ENCODE measurements at places on chromosomes 11 and 22.

DNA sequence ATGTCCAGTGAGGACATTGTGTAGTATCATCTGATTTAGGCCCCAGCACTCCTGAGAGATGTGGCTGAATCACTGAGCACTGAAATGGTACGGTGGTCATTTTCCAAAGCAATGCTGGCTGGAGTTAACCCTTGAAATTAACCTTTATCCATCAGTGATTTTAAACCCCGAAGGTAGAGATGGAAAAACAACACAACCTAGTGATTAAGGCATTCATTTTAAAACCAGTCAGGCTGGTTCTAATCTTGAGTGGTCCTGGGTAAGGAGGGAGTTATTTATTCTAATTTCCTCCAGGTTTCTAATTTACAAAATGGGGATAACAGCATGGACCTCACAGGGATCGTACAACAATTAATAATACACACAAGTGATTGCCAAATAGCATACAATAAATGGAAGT is 6.6 kb upstream of the CSNK2A3 start:
- no peak for DNase-seq

DNA sequence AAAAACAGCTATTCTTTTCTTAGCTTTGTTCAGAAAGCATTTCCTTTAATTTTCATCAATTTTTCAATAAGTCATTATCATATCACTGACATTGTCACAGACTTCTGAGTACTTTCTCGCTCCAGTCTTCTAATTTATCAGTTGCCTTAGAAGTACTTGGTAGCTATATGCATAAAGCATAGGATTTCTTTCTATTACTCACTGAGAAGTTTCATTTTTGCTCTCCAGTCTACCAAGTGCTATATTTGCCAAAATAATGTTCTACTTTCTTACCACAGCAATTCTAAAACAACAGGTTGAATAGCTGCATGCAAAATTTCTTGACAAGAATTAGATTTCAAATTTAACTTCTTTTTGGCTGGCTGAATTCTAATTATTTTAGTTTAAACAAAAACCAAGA is 116.3 kb downstream of the STK33 start:
- no peak for DNase-seq

DNA sequence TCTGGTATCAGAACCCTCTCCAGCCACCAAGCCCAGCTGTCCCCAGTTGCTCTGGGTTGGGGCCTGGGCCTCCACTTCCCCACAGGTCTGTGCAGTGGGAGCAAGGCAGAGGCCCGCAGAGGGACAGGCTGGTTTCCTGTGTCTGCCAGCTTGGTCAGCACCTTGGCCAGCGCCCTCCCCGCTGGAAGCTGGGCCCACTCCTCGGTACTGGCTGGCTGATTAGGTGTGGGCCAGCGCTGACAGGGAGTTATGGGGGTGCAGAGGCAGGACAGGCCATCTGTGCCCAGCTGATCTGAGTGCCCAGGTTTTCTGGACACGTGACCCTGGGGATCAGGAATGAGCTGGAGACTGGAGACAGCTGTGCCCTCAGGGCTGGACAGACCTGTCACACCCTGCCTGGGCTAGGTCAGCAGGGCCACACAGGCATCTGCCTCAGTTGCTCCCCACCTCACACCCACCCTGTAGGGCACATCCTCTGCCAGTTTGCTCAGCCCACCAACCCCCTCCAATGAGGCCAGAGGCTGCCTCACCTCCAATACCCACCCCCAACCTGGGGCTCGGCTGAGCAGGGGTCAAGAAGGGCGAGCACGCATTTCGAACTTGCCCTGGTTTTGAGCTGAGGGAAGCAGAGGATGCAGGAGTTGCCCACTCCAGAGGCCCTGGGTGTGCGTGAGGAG is 175.3 kb downstream of the IGLL1 start:
- no peak for DNase-seq

DNA sequence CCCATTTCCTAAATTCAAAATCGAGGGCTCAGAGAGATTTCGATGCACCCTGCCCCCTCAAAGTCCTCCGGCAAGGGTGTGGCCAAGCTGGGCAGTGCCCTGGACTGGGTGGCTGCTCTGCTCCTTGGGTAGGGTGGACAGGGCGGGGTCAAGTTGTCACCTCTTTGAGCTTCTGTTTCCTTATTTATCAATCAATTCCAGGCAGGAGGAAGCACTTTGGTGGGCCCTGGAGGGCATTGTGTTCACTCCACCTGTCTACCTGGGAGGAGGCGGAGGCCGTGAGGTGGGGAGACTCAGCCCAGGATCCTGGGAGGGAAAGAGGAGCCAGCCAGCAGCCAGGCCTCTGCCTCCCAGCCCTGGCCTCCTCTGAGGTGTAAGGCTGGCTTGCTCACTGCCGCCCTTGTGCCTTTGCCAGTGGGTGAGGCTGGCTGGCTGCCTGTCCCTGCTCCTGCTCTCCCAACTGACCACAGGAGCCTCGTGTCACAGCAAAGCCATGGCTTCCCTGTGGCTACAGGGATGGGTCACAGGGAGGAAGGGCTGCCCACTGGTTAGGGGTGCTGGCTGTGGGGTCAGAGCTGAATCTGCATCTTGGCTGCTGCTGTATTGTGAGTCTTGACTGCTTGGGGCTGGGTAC is 25.5 kb upstream of the SHISAL1 start:
- DNase-seq = no peak

DNA sequence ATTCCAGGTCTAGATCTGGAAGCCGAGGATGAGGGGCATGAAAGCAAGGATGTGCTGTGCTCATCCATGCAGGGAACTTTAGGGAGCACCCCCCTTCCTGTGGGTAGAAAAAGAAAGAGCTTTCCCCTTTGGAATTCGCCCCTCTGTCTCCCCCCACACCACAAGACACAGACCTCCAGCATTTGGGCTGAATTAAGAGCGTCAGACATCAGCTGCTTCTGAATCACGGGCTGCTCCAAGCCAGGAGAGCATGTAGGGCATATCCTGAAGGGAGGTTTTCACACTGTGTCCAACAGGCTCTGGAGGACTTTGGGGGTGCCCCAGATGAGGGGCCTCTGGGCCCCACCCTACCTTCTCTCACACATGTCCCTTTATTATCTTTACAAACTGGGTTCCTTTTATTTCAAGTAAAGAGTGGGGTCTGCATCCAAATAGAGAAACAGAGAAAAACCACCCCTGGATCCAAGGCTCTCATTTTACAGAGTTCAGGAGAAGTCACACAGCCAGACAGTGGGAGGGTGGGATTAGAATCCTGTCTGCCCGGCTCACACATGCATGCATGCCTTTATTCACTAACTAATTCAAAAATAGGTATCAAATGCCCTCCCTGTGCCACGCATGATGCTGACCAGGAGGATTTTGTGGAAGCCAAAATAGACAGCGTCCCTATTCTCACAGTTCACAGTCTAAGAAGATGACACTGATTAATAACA is 52.8 kb downstream of the LRRC32 start:
- no peak for DNase-seq

GRCh38 chr11:86987679-86988078 is 32.5 kb upstream of the FZD4 start:
- DNase-seq = no peak

DNA sequence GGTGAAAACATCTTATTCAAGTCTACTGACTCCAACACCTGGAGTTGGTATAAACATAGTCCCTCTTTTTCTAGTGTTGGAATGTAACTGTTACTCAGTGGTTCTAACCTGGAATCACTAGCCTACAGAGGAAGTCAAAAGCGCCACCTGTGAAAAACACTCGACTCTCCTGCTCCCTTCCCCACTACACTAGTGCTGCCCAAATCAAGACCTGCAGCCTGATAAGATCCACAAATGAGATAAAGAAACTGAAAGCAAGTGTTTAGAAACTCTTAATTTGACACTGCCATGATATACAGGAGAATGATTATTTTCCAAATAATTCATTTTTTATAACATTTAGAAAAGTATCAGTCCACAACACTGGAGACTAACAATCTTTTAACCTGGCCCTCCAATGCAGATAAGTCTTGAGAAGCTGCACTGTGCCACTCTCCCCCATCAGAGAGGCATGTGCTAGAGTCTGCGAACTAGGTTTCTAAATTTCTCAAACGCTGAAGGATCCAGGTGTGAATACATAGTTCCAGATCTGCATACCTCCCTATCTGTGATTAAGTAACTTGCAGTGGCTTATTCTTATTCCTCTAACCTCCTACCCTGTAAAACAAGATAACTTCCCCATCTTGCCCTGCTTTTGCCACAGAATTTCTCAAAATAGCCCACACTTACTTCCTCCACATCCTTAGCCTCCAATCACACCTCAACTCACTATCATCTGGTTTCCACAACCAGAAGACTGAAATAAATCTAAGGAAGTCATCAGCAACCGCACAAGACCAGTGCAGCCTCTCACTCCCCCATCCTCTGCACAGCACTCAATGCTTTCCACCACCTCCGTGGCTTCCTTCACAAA is 88.1 kb downstream of the RRAS2 start:
- no peak for DNase-seq

GRCh38 chr11:58994171-58994570 is 54.9 kb downstream of the GLYATL1 start:
- no peak for DNase-seq

DNA sequence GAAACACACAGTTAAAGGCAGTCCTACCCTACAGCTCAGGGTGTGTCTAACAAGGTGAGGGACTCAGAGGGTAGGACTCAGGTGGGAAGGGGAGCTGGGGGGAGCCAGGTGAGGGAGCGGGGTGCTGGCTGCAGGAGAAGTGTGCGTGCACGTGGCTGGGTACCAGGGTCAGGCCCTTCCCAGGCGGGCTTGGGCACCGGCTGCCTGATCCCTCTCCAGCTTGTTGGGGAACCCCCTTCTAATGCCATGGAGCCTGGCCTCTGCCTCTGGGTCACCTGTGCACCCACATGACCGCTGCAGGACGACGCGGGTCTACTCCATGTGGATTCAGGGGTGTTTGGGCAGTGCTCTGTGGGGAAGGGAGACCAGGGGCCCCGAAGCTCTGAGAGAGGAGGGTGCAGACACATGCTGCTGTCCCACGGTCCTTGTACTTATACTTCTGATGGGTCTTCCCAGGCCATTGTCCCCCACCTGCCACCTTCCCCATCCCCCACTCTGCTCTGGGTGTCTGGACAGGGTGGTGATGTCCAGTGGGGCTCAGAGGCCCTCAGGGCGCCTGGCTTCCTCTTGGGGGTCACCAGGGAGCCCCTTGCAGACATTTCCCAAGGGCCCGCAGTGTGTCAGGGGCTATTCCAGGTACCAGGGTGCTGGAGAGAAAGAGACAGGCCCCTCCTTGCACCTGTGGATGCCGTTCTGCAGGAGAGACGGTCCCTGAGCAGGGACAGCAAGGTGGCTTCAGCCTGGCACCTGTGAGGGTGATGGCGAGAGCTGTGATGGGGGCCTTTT is 10.4 kb upstream of the MRGPRD start:
- no peak for DNase-seq

DNA sequence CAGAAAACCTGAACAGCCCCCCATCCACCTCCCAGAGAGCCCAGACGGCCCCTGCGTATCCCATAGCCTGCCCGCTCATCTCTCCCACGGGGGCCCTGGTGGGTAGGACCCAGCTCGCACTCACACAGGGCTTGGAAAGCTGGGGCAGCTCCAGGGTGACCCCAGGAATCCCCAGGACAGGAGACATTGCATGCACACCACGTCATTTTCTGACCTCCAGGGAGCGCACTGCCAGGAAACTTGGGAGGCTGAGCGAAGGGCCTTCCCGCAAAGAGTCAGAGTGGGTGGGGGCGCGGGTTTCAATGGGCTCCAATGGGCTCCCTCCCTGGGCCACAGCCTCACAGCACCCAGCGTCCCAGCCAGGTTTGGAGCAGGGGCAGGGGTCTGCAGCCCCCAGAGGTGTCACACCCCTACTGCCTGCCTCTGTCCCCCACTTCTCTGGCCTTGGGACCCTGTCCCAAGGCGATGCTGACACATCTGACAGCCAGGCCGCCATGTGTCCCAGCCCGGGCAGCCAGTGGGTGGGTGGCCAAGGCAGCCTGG is 8.2 kb upstream of the SYT8 start:
- no peak for DNase-seq

- DNase-seq = no peak
Measured at GRCh38 chr11:32779136-32779535, 15.3 kb downstream of the CCDC73 start.

GRCh38 chr22:21796863-21797262 is 61.3 kb upstream of the YPEL1 start:
- no peak for DNase-seq

GRCh38 chr11:79336797-79337517 is 103.9 kb downstream of the TENM4 start:
- DNase-seq = no peak

GRCh38 chr11:30458541-30458940 is 127.6 kb downstream of the MPPED2 start:
- no peak for DNase-seq

DNA sequence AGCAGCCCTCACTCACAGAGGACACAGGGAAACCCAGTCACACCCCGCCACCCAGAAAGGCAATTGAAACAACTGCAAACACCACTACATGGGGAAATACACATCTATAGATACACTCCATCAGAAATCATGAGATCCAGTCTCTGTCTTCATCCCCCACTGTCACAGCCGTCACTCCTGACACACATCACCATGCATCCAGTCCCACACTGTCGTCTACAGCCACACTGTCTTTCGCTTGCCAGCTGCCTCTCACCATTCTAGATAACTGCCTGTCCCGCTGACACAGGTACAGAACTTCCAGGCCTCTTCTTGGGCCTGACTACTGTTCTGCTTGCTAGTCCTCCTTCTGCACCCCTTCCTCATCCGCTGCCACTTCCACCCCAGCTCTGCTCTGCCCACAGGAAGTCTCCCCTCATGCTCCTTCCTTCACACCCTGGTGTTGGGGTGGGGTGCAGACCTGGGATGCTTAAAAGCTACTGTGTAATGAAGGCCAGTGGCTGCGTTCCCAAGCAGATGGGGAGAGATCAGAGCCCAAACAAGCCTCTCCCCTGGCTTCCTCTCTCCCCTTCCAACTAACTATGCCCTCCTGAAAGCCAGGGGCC is 42.6 kb downstream of the SLC22A12 start:
- DNase-seq = no peak

Data from activated T-helper 1 cell treated with Interleukin-2 at 50 U/mL for 16 hours (primary cell).